ENCODE measurements at places on chromosomes 12 and 14. TPM values are rescaled to one million over a fixed set of nuclear protein-coding genes. Genes with fewer than 3 reads are reported as not detected.

The SLC25A21 gene
- total RNA-seq: 0.24 TPM

The TPPP2 gene
- 0.73 TPM for total RNA-seq

The CCDC175 gene
- total RNA-seq: not detected

The SYCP3 gene
- not detected for total RNA-seq

The SYNE2 gene
- total RNA-seq: 61.4 TPM

DNA sequence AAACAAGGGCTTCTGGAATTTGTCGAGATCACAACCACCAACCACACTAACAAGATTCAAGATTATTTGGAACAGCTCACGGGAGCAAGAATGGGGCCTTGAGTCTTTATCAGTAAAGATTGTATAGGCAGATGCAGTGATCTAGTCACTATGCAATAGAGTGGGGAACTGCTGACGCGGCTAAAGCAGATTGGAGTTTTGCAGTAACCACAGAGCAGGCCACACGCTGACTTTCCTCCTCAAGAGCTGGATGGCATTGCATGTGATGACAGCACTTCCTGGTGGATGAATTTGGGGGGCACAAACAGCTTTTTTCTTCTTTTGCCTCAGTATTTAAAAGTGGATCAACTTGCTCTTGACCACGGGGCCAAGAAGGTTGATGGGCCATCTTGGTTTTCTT, 46.0 kb downstream of the KCNK13 start:
- DNase-seq: no peak

DNA sequence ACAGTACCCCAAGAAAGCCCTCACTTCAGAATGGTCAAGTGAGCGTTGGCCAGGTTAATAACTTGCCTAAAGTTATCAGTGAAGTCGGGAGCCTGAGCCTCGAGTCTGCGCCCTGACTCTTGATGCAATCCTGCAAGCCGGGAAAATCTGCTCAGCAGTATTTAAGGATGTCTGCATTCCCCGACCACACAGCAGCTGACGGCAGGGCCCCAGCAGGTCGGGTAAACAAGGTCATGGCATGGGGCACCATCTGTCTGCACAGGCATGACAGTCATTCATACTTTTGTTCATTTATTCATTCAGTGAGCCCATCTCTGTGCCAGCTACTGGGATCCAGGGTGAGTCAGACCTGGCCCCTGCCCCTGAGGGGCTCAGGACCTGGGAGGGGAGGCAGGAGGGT, 11.1 kb downstream of the ABCB9 start:
- no peak for DNase-seq

- no peak for DNase-seq
Measured at GRCh38 chr14:27318774-27319420, 721.1 kb upstream of the NOVA1 start.

- DNase-seq: no peak
Measured at GRCh38 chr12:25997201-25997963, 38.9 kb downstream of the RASSF8 start.

- no peak for DNase-seq
Measured at GRCh38 chr12:127648321-127648720, 618.6 kb upstream of the TMEM132C start.

- no peak for DNase-seq
Measured at GRCh38 chr12:78386871-78387270, 477.7 kb upstream of the SYT1 start.

DNA sequence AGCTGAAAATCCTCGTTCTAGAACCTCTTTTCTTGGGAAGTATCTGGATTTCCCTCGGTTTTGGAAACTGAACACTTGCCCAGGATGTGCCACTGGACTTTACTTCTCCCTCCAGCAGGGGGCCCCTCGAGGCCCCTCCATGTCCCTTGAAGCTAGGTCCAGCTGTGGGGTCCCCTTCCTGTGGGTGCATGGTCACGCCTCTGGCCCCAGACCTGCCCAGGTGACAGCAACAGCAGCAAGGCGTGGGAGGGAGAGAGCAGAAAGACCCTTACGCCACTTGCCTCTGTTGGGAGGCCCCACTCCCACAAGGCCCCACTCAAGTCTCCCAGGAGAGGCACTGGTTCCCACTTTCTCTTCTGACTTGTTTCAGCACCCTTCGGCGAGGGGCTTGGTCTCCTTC, 3.1 kb downstream of the SLC25A29 start:
- DNase-seq: no peak

DNA sequence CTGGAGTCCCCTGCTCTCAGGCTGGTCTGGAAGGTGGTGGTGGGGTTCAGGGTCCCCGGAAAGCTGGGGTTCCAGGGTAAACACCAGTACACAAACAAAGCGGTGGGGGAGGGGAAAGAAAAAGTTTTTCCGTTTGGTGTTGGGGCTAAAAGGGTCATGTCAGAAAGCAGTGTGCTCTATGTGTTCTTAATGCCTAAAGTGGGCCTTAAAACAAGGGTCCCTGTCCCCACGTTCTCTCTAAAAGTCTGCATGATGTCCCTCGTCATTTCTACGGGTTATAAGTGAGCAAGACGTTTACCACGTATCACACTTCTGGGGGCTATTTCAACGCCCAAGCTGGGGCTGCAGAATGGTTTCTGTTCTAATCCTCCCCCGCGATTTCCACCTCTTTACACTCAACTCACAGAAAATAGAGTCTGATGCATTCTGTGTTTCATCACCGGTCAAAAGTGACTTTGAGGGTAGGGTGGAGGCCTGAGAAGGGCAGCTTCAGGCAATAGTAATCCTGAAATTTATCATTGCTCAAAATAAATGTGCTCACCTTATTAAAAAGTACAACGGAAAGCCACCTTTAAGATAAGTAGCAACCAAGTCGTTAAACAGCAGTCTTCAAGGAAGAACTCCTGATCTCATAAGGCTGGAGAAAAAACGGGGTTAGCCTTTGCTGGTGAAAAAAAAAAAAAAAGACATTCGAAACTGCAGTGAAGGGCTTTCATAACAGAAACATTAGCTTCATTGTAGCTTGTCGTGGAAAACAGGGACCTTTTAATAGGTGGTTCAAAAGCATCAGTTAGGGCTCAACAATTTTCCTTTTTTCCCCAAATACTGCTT, 63.9 kb upstream of the PTGR2 start:
- no peak for DNase-seq

- DNase-seq: no peak
Measured at GRCh38 chr12:131357920-131358319, 353.0 kb upstream of the SFSWAP start.

- DNase-seq: no peak
Measured at GRCh38 chr12:8048906-8049305, 16.4 kb downstream of the FOXJ2 start.

GRCh38 chr14:79483477-79484388, 727.6 kb downstream of the DIO2 start:
- DNase-seq: no peak

DNA sequence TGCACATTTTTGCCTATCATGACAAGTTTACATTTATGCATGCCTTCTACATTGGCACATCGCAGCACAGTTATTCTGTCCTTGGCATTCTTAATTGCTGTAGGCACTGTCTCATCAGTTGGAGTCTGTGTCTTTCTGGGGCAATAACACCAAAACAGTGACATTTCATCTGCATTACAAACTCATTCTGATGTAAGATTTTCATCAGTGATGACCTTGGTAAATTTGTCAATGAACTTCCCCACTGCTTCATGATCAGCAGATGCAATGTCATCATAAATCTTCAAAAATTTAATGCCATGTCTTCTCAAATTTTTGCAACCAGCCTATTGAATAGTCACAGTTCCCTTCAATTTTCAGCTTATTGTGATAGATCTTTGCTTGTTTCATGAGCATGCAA, 85.5 kb downstream of the CAPZA3 start:
- DNase-seq: no peak

GRCh38 chr12:68007466-68007865, 18.2 kb downstream of the IFNG-AS1 start:
- no peak for DNase-seq

DNA sequence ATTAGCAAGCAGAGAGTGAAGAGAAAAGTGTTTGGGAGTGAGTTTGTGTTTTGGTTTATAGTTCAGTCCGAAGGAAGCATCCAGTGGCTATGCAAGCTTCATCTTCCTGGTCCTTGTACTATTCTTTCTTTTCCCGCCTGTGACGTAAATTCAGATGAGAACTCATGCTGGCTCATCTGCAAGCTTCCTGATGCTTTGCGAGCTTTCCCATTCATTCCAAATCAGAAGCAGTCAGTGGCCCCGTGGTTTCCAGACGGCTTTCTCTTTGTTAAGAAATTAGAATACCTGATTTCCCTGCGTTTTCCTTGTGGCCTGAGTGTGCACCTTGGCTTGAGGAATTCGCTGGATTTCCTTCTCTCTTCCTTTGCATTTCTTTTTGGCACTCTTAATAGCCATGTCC, 89.5 kb downstream of the TESC start:
- DNase-seq: no peak

GRCh38 chr12:84842406-84843013, 70.1 kb downstream of the SLC6A15 start:
- DNase-seq: no peak

DNA sequence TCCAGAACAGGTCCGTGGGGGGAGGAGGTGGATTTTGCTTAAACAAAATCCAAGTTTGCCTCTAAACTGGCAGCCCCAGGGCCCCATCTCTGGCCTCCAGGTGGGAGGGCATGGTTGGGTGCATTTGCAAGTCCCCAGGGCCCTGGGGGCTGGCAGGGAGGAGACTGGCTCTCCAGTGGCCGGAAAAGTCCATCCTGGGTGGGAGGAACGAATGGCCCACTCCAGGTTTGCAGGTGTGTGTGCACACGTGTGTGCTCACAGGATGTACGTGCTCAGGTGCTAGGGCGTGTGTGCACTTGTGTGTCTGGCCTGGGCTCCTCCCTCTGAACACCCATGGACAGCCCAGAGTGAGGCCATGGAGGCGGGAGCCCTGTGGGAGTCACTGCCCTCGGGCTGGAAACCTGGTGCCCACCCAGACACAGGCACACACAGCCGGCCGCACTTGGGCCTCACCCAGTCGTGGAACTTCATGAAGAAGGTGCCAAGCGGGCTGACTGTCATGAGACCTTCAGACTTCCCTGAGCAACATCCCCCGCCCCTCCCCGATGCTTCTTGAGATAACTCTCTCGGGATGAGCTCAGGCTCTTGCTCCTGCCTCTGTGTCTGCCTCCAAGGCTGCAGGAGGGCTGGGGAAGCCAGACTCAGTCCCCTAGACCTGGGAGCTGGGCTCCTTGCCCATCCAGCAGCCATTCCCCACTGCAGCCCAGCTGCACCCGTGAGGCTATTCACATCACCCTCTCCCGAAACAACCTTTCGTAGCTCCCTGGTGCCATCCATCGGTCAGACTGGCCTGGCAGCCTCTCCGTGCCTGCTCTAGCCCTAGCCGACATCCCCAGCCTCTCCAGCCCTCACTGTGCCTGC, 9.4 kb downstream of the AHNAK2 start:
- DNase-seq: no peak
